Calu3 (cell line): ENCODE measurements at places on chromosomes 12 and 14. TPM values are rescaled to one million over a fixed set of nuclear protein-coding genes. Genes with fewer than 3 reads are reported as not detected.

DNA sequence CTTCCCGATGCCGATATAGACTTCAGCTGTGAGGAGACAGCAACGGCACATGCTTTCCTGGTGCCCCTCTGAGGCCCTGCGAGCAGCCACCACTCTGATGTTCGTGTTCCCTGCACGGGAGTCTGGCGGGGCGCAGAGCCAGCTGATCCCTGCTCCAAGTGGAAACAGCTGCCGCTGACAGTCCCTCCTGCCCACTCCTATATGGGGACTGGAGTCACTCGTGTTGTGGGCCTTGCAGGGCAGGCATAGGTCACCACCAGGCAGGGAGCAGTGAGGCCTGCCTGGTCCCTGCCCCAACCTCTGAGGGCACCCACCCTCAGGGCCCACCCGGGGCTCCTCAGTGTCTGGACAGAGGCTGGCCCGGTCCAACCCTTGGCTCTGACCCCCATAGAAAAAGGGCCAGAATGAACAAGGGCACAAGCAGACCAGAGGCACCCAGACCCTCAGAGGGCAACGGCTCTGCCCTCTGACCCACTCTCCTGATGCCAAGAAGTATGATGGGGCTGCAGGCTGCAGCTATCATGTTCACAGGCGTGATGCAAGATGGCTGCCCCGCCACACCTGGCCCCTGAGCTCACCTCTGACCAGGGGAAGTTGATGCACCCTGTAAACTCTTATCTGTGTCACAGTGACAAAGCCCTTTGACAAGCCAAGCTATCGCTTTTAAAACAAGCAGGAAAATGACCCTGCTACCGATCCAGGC is 181.6 kb downstream of the CALM1 start:
- DNase-seq = no peak

GRCh38 chr12:15824516-15824915 is 35.3 kb upstream of the EPS8 start:
- no peak for DNase-seq

DNA sequence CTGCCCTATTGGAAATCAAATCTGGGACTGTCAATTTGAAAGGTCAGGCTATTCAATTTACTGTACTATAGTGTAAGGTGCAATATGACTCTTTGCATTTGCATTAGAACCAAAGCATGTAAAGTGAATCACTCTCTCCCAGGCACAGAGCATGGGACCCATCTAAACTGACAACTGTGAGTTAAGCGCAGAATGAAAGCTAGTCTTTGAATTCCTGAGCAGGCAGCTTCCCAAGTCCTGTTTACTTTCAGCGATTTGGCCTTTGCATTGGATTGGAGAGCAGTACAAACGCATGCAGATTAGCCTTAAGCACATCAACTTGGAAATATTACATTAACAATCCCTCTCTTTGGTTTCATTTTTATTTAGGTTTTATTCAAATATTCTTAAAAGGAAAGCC is 74.6 kb downstream of the RERG start:
- DNase-seq = no peak

GRCh38 chr14:103329401-103330347 is 4.4 kb upstream of the EIF5 start:
- DNase-seq = peak; percentile 26

- DNase-seq = no peak
Measured at GRCh38 chr12:130958557-130959140, 4.9 kb downstream of the ADGRD1 start.

DNA sequence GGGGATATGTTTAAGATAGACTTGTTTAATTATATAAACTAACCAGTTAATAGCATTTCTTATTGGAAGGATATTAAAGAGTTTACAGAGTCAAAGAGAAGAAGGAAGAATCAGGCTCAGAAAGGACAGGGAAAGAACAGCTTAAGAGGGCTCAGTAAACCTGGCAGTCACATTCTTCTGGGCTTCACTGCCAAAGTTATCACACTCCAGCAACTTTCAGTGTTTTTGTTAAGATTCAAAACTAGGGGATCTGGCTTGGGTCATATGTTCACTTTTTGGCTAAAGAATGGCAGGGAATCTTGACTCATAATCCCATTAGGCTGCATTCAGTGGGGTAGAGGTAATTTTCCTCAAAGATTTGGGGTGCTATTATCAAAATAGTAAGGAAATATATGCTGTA is 312.3 kb downstream of the RAD51B start:
- no peak for DNase-seq

DNA sequence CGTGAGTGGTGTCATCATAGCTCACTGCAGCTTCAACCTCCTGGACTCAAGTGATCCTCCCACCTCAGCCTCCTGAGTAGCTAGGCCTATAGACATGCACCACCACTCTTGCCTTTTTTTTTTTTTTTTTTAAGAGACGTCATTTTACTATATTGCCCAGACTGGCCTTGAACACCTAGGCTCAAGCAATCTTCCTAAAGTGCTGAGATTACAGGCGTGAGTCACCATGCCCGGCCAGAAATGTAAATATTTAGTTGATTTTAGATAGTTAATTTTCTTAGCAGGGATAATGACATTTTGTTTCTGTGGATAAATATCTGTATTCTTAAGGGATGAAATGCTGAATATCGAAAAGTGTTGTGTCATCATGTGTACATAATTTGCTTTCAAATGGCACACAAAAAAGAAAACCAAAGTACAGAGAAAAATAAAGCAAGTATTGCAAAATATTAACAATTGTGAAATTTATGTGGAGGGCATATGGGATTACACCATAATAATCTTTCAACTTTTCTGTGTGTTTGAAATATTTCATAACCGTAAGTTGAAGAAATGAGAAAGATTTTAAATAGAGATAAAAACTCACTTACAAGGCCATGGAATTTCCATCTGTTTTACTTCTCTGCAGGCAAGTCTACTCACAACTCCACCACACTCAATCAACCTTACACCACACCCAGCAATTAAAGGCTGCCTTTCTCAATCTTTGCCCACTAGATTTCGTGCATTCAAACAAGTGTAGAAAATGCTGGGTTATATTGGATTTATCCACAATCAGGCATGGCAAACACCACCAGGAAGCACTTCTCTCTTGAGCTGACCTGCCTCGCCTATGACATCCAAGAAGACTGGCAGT is 93.7 kb downstream of the SPTSSA start:
- DNase-seq = no peak

GRCh38 chr14:80930836-80931389 is 10.6 kb downstream of the CEP128 start:
- DNase-seq = no peak

- no peak for DNase-seq
Measured at GRCh38 chr14:25389948-25390347, 340.0 kb upstream of the STXBP6 start.

GRCh38 chr14:99286761-99287160 is 14.8 kb upstream of the BCL11B start:
- DNase-seq = no peak

DNA sequence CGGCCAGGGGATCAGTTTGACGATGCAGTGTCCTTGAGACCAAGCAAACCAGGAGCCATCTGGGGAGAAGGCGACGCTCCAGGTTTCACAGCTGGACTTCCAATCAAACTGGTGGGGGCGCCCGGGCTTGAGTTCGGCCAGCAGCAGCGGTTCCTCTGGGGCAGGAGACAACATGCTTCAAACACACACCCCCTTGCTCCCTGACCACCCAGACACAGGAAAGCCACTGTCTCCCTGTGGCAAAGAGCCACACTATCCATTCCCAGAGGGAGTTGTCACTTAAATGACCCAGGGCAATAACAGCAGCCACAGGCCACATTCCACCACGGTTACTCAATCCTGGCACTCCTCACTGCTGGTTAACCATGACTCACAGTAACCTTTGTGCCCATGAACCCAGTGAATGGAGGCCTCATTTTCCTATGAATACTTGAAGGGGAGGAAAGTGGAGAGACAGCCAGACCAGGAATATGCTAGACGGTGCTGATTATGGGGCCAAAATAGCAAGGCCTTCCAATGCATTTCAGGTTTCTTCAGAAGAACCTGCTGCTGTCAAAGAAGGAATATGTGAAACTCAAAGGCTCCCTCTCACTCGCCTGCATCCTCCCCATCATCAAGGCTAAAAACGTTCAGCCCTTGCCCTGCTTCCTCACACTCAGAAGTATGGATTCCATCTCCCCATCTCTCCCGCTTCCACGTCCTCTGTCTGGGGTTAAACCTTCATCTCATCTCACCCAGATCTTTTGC is 8.5 kb downstream of the WSB2 start:
- peak; percentile 90 for DNase-seq

DNA sequence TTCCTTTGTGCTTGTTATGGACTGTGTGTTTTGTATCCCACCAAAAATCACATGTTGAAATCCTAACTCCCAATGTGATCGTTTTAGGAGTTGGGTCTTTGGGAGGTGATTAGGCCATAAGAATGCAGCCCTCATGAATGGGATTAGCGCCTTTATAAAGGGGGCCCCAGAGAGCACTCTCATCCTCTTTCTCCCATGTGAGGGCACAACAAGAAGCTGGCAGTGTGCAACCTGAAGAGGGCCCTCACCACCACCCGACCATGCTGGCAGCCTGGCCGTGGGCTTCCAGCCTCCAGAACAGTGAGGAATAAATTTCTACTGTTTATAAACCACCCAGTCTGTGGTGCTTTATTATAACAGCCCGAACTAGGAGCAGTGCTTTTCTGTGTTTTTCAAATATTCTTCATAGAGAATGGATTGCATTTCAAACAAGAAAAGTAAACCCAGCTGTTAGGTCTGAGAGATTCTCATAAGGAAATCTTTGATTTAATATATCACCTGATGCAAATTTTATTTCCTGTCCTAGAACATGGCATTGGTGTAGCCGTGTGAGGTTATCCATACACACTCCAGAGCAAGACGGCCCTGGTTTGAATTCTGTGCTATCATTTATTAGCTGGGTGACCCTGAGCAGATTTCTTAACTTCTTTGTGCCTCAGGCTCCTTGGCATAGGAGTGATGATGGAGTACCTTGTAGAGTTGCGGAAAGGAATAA is 27.8 kb downstream of the HSPB8 start:
- no peak for DNase-seq

GRCh38 chr14:23530375-23531055 is 21.1 kb downstream of the ZFHX2 start:
- DNase-seq = no peak

- no peak for DNase-seq
Measured at GRCh38 chr14:92955381-92955780, 32.4 kb downstream of the CHGA start.

GRCh38 chr14:90605430-90605829 is 208.6 kb downstream of the CALM1 start:
- no peak for DNase-seq

GRCh38 chr12:12686925-12687324 is 9.1 kb downstream of the GPR19 start:
- DNase-seq = no peak

GRCh38 chr14:21211509-21211908 is 55.6 kb upstream of the OR5AU1 start:
- no peak for DNase-seq

DNA sequence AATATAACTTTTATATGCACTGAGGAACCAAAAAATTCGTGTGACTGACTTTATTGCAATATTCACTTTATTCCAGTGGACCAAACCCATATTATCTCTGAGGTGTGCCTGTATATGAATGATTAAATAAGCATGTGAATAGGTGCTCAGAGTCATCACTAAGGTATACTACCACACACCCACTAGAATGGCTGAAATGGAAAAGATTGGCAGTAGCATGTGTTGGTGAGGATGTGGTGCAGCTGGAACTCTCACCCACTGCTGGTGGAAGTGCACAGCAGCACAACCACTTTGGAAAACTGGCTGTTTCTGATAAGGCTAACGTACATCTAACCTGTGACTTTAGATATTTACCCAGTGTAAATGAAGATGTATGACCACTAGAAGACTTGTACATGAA is 36.8 kb downstream of the GOLGA5 start:
- DNase-seq = no peak

GRCh38 chr12:128661226-128661569 is 162.6 kb downstream of the SLC15A4 start:
- DNase-seq = no peak

TTC9 gene
- 9.8 and 11.0 TPM in 2 replicates for total RNA-seq

MAP3K9 gene
- 23.3 and 24.3 TPM in 2 replicates for total RNA-seq

PYM1 gene
- 33.6 and 35.4 TPM in 2 replicates for total RNA-seq

ASCL1 gene
- total RNA-seq = 0.15 TPM in 1 of 2 replicates, not detected in the other

PZP gene
- not detected in 2 replicates for total RNA-seq

C12orf54 gene
- total RNA-seq = not detected in 2 replicates

NRXN3 gene
- not detected in 2 replicates for total RNA-seq

TCL1A gene
- not detected in 2 replicates for total RNA-seq

IQSEC3 gene
- 0.42 TPM in 1 of 2 replicates, not detected in the other for total RNA-seq

DYRK2 gene
- total RNA-seq = 62.3 and 74.6 TPM in 2 replicates

KIF26A gene
- total RNA-seq = 0.07 TPM in 2 replicates

OR4E2 gene
- not detected in 2 replicates for total RNA-seq

LALBA gene
- not detected in 2 replicates for total RNA-seq

SLC25A21 gene
- total RNA-seq = 1.2 and 1.4 TPM in 2 replicates

GPRC5A gene
- total RNA-seq = 742 and 748 TPM in 2 replicates

PPP1R36 gene
- 0.40 TPM in 1 of 2 replicates, not detected in the other for total RNA-seq

CBLN3 gene
- 0.99 and 1.7 TPM in 2 replicates for total RNA-seq

AHNAK2 gene
- total RNA-seq = 42.0 and 56.5 TPM in 2 replicates
